ENCODE measurements at places on chromosomes 5 and 9.
A peak's percentile ranks its signal among the peaks of the same experiment; 100 is the strongest.

GRCh38 chr9:80964374-80964773 lies 725.0 kb downstream of the TLE1 start:
- no peak for DNase-seq

DNA sequence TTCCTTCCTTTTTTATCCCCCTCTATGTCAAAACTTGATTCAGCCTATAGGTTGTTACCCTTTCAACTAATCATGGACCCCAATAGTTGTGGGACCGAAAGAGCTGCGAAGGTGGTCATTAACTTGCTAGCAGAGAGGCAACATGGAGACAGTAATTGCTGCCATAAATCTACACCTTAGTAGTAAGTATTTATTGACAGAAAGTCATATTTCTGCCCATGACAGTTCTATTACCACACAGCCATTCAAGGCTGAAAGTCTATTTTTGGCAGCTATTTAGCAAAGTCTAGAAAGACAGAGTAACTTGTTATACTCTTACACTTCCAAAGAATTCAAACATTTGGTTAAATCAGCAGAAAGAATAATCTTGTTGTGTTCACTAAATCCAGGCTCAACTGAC lies 236.2 kb downstream of the PRELID2 start:
- no peak for DNase-seq

DNA sequence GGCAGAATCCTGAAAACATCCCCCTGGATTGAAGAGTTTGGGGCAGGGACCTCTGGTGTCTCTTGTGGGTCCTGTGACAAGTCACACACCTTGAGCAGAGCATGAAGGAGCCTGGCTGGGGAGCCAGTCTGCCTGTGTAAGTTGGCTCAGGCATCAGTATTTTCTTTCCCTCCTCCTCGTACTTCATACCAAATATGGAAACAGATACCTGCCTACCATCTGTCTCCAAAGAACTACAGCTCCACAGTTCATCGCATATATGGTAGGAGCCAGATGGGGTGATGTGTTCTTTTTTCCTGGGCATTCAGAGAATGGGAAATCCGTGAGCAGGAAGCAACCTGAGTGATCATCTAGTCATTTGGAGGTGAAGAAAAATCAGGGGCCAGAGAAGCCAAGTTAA lies 177.3 kb upstream of the RAD23B start:
- DNase-seq = no peak

- no peak for DNase-seq
These were observed 117.5 kb downstream of the IRX2 start for GRCh38 chr5:2633992-2634391.

- DNase-seq = no peak
These were observed 124.8 kb upstream of the RAD23B start for GRCh38 chr9:107158321-107158720.

DNA sequence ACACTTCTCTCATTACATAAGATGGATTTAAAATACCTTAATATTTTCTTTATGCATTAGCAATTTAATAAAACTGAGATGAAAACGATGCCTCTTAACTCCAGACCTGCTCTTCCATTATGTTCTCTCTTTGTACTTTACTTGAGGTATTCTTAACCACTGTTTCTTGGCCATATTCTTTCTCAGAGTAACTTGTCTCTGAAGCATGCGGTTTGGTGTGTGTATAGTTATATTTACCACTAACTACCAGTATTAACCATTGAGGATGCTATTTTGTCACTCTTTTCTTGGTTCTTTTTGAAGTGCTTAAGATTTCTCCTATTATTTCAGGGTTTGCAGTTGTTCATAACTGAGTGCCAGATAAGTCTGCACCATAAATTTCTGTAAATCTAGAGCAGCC lies 17.9 kb downstream of the TMEM167A start:
- DNase-seq = no peak

- no peak for DNase-seq
These were observed 66.6 kb upstream of the STXBP1 start for GRCh38 chr9:127545196-127546124.

DNA sequence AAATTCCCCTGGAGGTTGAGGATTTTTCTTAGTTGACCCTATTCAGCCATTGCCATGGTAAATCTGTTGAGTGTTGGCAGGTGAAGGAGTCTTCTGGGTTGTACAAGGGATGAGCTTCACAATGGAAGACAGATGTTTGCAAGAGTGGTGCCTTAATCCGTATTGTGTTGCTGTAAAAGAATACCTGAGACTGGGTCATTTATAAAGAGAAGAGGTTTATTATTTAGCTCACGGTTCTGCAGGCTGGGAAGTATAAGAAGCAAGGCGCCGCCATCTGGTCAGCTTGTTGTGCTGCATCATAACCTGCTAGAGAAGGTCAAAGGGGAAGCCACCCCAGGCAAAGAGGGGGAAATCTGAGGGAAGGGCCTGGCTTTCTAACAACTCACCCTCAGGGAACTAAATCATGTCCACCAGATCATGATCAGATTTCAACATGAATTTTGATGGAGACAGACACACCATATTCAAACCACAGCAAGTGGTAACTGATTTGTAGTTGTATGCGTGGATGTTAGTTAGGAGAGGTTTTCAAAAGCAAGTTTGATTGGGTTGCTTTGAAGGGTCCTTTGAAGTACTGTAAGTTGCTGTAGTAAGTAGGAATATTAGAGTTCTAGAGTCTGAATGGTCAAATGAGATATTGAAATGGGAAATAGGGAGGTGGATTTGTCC lies 2.5 kb downstream of the TNPO1 start:
- DNase-seq = peak; percentile 63

GRCh38 chr5:88979244-88979643 lies 96.3 kb upstream of the MEF2C start:
- DNase-seq = no peak

- no peak for DNase-seq
These were observed 172.4 kb downstream of the NTRK2 start for GRCh38 chr9:84841931-84842330.

- no peak for DNase-seq
These were observed 101.2 kb downstream of the HMHB1 start for GRCh38 chr5:143913008-143913752.

- no peak for DNase-seq
These were observed 10.1 kb downstream of the ISCA1 start for GRCh38 chr9:86272221-86272620.

DNA sequence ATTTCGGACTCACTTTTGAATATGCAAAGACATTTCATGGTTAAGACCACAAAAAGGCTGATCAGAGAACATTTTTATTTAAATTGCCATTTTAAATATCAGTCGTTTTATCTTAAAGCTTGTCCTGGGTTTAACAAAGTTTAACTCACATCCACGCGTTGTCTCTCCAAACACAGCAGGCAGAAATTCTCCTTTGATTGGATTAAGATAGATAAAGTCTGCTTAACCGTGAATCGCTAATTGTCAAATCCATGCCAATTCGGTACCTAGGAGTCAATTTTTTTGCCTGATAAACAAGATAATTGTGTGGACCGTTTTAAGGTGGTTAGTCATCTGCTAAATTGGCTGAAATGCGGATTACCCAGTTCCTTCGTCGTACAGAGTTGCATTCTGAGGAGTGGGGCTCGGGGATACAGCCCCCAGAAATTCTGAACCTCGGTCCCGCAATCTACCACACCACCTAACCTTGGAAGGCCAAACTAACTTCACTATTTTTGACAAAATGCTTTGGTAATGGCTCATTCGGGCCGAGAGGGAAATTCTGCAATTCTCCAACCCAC lies 665 bp upstream of the BTF3 start:
- no peak for DNase-seq

DNA sequence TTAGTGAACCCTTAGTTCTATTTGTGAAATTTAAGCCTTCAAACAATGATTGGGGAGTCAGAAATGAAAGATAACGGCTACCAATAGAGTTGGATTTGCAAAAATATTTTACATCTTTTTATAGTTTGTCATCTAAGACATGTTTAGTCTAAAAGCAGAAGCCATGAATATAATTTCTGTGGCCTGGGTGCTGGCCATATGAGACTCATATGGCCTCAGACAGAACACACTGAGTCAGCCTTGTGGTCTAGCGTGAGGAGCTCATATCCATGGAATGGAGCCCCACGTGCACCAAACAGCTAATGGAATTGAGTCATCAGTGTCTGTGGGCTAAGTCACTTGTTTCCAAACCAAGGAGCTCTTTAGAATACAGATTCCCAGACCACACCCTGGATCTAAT lies 240.7 kb upstream of the NREP start:
- DNase-seq = no peak

DNA sequence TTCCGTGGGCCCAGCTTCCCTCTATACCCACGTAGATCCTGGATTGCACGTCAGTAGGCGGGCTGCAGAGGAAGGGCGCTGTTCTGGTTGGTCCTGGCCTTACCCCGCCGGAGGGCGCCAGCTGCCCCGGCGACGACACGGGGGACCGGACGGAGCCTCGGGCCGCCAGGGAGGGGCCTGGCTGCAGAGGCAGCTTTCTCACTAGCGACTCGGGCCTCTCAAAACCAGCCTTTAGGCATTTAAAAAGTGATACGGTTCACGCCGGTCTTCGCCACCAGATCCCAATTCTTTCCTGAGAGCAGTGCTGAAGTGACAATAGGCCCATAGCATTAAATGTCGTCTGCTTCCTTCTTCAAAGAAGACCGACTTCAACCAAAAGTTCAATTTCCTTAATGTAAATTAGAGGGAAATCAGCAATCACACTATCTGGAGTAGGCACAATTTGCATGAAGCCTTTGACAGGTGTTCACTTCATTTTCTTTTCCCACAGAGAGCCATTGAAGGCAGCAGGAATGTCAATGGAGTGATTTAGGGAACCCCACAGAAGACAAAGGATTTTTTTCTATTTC lies 17.6 kb upstream of the UBE2D2 start:
- peak; percentile 32 for DNase-seq

DNA sequence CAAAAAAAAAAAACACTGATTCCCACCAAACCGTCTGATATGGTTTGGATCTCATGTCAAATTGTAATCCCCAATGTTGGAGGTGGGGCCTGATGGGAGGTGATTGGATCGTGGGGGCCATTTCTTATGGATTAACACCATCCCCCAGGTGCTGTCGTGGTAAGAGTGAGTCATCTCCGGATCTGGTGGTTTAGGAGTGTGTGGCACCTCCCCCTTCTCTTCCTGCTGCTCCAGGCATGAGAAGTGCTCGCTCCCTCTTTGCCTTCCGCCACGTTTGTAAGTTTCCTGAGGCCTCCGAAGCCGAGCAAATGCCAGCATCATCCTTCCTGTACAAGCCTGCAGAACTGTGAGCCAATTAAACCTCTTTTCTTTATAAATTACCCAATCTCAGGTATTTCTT lies 45.2 kb downstream of the HSD17B3 start:
- no peak for DNase-seq

DNA sequence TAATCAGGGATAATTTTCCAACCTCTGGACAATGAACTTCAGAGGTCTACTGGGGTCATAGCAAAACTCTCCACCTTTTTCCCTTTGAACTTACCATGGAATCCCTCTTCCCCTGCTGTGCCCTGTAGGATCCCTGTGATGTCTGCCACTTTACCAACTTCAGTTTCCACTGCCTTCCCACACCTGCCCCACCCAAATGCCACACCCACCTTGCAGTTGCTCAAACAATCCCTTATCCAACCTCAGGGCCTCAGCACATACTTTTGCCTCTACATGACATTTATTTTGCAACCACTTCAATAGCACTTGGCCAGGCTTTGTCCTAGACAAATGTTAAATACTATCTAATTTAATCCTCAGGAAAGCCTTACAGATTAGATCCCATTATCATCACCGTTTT lies 463.7 kb upstream of the WWC1 start:
- DNase-seq = no peak

GRCh38 chr9:19192202-19193028 lies 38.1 kb upstream of the DENND4C start:
- no peak for DNase-seq

DNA sequence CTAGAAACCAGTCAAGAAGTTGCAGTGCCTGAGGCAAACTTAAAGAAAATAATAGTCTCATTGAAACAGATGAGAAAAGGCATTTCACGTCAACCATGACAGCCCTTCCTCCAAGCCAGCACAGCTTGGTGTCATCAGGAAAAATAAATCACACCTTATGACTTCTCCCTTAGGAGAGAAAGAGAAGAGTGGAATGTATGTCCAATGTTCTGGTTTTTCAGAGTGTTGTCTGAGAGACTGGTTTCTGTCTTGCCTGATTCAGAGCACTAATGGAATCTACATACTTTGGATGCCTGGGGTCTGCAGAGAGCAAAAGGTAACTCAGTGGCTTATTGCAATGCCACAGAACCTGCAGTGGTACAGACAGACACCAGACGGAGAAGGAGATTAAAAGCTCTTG lies 105.5 kb upstream of the PDE4D start:
- no peak for DNase-seq

- no peak for DNase-seq
These were observed 8.2 kb upstream of the AGPAT2 start for GRCh38 chr9:136695435-136695895.

- no peak for DNase-seq
These were observed 159.3 kb downstream of the SYK start for GRCh38 chr9:90960941-90961340.

DNA sequence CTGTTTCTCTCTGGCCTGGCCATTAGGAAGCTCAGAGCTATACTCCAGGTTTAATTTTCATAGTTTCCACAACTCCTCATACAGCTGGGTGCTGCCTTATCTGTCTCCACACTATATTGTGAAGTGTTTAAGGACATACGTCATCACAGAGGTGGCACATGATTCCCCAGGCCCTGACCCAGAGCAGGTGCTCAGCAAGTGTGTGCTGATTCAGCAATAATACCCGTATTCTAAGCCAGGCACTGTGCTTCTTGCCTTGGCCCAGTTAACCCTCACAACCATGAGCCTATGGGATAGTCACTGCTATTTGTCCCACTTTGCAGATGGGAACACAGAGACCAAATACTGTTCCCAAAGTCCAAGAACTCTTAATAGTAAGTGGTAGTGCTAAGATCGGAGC lies 93.5 kb upstream of the SMIM23 start:
- no peak for DNase-seq

DNA sequence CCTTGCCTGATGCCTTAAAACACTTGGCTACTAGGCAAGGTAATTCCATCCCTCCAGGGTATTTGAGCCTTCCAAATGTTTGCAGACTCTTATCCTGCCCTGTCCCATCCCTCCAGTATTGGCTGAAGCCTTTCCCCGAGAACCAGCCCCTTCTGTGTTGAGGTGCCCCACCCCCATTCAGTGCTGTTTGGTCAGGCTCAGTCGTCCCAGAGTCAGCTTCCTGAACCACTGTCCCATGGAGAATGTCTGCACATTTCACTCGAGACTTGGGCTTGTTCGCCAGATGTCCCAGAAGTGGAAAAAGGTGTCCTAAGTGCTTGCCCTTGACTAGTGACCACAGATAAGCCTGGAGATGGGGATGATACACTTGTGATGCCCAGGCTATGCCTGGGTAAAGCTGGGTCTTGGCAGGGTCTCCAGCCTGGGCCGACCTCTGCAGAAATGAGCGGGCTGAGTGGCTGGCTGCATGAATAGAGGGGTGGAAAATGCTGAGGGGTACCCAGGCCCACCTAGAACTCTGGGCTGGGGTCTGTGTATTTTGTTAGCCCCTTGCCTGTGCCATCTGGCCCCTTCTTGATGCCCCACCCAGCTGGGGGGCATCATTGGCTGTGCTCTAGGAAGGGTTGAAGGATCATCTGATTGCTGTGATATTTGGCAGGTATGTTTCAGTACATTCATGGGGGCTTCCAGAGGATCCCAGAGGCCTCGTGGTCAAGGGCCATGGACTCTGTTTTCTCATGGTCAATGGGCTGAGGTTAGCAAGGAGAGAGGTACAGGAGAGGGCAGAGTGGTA lies 178.4 kb downstream of the MACROH2A1 start:
- no peak for DNase-seq
